ENCODE measurements at places on chromosomes 4 and X. TPM values are rescaled to one million over a fixed set of nuclear protein-coding genes. Genes with fewer than 3 reads are reported as not detected.

- DNase-seq: no peak
Measured at GRCh38 chr4:180909279-180909678, 1333.9 kb upstream of the TENM3 start.

GRCh38 chr4:98994474-98995182 lies 893 bp upstream of the METAP1 start:
- DNase-seq: no peak

Gene ARAP2
- total RNA-seq: 2.1 TPM

DNA sequence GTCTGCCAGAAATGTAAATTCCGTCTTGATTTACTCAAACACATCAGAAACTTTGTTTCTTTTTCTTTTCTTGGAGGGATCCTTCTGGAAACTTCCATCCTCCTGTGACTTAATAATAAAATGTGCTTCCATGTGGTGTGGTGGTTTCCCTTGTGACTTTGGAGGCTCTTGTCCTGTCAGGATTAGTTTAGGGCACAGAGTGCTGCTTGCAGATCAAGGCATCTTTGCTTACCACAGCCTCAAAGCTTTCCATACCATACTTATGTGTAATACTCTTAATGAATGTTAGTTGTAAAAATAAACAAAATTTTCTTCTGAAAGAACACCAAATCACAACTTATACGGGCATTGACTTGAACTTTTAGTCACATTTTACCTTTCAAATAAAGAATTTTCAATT lies 27.4 kb downstream of the GBA3 start:
- DNase-seq: no peak

All from Caki2 (cell line).